Sigmoid colon (tissue), 7 donors: ENCODE measurements at places on chromosomes 13 and 19. TPM values are rescaled to one million over a fixed set of nuclear protein-coding genes. Genes with fewer than 3 reads are reported as not detected.
A peak's percentile ranks its signal among the peaks of the same experiment; 100 is the strongest.

DNA sequence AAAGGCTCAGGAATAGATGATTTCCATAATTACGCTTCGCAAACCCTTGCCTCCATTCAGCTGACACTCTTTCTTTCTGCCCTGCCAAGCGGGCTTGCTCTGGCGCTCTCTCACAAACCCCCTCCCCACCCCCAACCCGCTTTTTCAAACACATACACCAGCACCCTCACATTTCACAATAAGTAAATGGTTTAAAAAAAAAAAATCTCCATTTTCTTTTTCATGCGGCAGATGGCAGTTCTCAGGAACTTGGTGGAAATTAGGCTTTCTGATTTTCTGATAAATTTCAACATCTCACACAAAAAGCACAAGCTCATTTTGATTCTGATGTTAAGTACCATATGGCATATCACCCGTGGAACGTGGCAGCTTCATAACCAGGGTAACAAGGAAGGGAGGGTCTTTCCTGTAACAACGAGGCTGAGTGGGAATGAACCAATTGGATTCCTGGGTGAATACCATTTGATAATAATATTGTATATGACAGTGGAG, 43.8 kb downstream of the C13orf42 start:
- no peaks in the 10 kb centered on the region for H3K36me3 ChIP-seq
- H3K27me3 ChIP-seq: no peaks in the 10 kb centered on the region
- DNase-seq: no peak
- no peaks in the 10 kb centered on the region for H3K4me1 ChIP-seq
- no peak overlapping the region for H3K4me3 ChIP-seq

RNF225 gene
- total RNA-seq: not detected

DNA sequence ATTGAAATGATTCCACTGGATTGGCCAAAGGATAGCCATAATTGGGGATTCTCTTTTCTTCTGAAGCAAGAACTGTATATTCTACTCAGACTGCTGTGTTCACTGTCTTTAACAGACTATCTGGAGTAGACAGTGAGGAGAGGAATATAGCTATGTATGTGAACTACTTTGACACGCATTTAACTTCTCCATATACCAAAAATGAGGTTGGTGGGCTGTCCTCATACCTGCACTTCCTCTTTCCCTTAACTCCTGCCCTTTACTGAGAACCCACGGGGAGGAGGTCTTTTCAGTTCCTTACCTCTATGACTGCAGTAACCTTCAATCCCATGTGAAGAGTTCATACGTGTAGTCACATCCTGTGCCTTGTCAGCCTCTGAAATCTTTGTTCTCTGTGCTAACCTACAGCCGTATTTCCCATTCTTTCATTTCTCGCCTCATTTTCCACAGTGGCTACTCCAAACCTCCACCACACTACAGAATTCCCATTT, 305.8 kb downstream of the MTUS2 start:
- H3K27ac ChIP-seq: no peak overlapping the region
- no peak for DNase-seq
- H3K27me3 ChIP-seq: no peaks in the 10 kb centered on the region
- no peaks in the 10 kb centered on the region for H3K4me1 ChIP-seq
- no peak overlapping the region for H3K4me3 ChIP-seq

GRCh38 chr19:1025960-1026782, at the start of gene CNN2:
CNN2 (plus strand) TSS chr19:1026608; CDS start chr19:1026662, 54 bp downstream.
- peak within 1 kb of the TSS; percentile 82 for H3K4me3 ChIP-seq
- no peaks in the 10 kb centered on the region for H3K4me1 ChIP-seq
- no peaks in the 10 kb centered on the region for H3K27me3 ChIP-seq
- peak; percentile 93 for DNase-seq
- H3K36me3 ChIP-seq: no peaks in the 10 kb centered on the region
- H3K27ac ChIP-seq: peak within 1 kb of the TSS; percentile 99

DNA sequence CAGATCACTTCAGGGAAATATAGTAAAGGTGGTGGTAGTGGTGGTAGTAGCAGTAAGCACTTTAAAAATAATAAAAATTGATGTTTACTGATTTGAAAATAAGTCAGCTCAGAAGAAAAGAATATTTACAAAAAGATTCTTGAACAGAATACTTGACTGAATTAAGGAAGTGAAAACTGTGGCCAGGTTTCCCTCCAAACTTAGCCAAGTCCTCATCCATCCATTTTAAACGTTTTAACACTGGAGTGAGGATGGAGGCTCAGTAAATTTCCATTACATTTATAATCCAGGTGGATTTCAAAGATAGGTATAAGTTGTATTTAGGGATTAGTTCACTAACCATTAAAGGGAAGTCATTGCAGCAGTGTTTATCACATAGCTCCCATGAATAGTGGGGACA, 221.5 kb downstream of the RGCC start:
- no peak for DNase-seq
- H3K4me3 ChIP-seq: no peak overlapping the region
- H3K36me3 ChIP-seq: no peaks in the 10 kb centered on the region
- H3K4me1 ChIP-seq: peaks cover 17% of the 10 kb centered on the region
- peak overlapping the region; percentile 72 for H3K27ac ChIP-seq
- H3K27me3 ChIP-seq: no peaks in the 10 kb centered on the region

DNA sequence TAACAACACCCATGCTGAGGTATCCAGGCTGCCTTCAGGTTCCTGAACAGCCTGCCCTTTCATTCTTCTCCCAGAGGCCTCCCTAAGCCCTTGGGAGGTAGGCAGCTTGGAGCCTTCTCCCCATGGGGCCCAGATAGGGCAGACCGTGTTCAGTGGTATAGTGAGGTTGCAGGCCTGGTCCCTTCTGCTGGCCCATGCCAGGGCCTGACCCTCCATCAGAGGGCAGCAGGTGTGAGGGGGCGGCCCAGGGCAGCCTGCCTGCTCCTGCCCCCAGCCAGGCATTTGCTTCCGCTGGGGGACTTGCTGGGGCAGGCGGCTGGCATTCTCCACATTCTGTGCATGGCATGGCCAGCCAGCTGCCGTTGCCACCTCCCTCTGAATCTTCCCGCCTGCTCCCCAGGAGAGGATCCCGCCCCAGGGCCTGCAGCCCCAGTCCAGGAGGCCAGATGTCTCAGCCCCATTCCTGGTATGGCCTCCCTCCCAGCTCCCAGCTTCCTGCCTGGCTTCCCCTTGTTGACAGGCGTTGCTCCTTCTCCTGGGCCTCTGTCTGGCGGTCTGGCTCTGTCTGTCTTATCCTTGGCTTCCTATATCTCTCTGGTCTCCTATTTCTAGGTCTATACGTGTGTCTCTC, 8.9 kb downstream of the CIC start:
- H3K27ac ChIP-seq: peak overlapping the region; percentile 99
- peaks cover 18% of the 10 kb centered on the region for H3K36me3 ChIP-seq
- peak; percentile 71 for DNase-seq

C19orf38 gene
- not detected for total RNA-seq

GRCh38 chr19:2475018-2475701, 767 bp upstream of the GADD45B start:
- peak overlapping the region; percentile 94 for H3K4me3 ChIP-seq
- DNase-seq: peak; percentile 82
- H3K36me3 ChIP-seq: no peaks in the 10 kb centered on the region
- H3K4me1 ChIP-seq: peaks cover 21% of the 10 kb centered on the region
